Lower lobe of right lung (tissue), 2 donors: ENCODE measurements at places on chromosomes 2 and 18. TPM values are rescaled to one million over a fixed set of nuclear protein-coding genes. Genes with fewer than 3 reads are reported as not detected.

ZEB2 gene
- total RNA-seq: 220 TPM

PDE1A gene
- total RNA-seq: 5.2 TPM

SPR gene
- total RNA-seq: 46.2 TPM

G6PC2 gene
- total RNA-seq: not detected

FAP gene
- 3.4 TPM for total RNA-seq

NOL4 gene
- 0.56 TPM for total RNA-seq

SP5 gene
- total RNA-seq: 1.9 TPM

MDH1 gene
- total RNA-seq: 123 TPM

GLI2 gene
- total RNA-seq: 3.3 TPM

SGO2 gene
- total RNA-seq: 2.8 TPM

CYP27A1 gene
- 273 TPM for total RNA-seq

IL1RN gene
- total RNA-seq: 20.1 TPM

DNA sequence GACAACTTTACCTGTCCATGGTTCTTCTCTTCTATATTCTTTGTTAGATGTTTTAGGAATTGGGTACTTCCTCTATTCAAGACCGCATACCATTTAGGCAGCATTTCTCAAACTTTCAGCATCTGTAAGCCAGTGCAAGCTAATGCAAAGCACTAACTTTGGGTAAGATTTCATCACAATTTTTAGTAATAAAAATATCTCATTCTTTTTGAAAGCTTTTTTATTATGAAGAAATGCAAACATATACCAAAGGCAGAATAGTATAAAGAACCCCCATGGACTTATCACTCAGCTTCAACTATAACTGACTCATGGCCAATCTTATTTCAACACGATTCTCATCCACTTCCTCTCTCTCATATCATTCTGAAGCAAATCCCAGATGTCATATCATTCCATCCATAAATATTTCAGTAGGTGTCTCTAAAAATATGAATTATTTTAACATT lies 32.9 kb downstream of the INO80C start:
- DNase-seq: no peak
- no peaks in the 10 kb centered on the region for H3K27me3 ChIP-seq
- no peak overlapping the region for H3K27ac ChIP-seq
- H3K4me1 ChIP-seq: peaks cover 19% of the 10 kb centered on the region

- H3K27me3 ChIP-seq: no peaks in the 10 kb centered on the region
- DNase-seq: no peak
- H3K36me3 ChIP-seq: no peaks in the 10 kb centered on the region
- no peaks in the 10 kb centered on the region for H3K4me1 ChIP-seq
- no peak overlapping the region for H3K4me3 ChIP-seq
These were observed 865.3 kb downstream of the ERBB4 start for GRCh38 chr2:211673133-211673905.

GRCh38 chr2:180952731-180953336 lies 27.6 kb upstream of the UBE2E3 start:
- H3K27ac ChIP-seq: no peak overlapping the region
- H3K4me1 ChIP-seq: no peaks in the 10 kb centered on the region
- no peaks in the 10 kb centered on the region for H3K36me3 ChIP-seq
- H3K27me3 ChIP-seq: no peaks in the 10 kb centered on the region
- no peak for DNase-seq

DNA sequence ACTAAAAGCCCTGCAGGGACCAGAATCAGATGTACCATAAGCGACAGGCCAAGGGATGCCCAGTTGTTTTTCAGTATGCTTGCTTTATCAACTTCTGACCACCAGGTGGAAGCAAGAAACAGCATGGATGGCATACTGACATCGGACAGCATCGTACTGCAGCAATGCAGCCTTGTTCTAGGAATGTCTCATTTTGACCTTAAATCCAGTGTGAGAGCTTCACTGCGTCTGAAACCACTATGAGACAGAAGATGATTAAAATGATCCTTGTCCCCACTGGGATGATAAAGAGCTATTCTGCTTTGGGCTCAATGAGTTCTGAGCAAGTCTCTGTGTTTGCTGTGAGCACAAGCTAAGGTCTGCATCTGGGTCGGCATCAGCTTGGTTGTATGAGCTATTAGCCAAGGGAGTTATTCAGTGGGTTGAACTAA lies 54.3 kb downstream of the CDK15 start:
- H3K4me3 ChIP-seq: no peak overlapping the region
- H3K27ac ChIP-seq: no peak overlapping the region
- peaks cover 8% of the 10 kb centered on the region for H3K4me1 ChIP-seq
- DNase-seq: no peak
- peaks cover 10% of the 10 kb centered on the region for H3K27me3 ChIP-seq
- H3K36me3 ChIP-seq: no peaks in the 10 kb centered on the region

DNA sequence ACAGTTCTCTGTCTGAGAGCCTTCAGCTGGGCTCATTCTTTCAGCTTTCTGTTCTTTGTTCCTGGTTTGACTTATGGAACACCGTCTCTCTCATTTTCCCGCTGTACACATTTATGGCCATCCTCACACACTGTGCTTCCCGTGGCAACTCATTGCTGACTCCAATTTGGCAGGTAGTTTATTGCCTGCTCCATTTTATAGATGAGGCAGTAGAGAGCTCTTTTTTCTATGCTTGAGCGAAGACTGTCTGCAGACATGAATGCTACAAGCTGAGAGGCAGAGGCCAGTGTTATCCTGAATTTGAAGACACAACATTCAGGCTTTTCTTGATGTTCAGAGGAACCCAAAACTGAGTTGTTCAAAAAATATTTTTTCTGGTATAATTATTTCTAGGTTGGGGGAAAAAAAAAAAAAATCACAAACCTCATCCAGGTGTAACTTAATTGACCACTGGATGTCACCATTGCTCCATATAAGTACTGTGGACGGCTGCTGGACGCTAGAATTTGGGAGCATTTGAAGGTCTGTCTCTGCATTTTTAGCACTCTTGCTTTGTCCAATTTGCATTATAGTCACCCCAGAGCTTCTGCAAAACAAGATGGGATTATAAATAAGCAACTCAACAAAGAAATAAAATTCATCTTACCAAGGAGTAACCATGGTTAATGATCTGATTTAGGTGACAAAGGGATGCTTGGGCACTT lies 83.5 kb downstream of the HRH4 start:
- no peaks in the 10 kb centered on the region for H3K27me3 ChIP-seq
- H3K36me3 ChIP-seq: no peaks in the 10 kb centered on the region
- H3K27ac ChIP-seq: no peak overlapping the region
- DNase-seq: no peak
- H3K4me3 ChIP-seq: no peak overlapping the region
- H3K4me1 ChIP-seq: no peaks in the 10 kb centered on the region

GRCh38 chr2:196268025-196268424 lies 96.6 kb upstream of the STK17B start:
- H3K4me3 ChIP-seq: no peak overlapping the region
- no peaks in the 10 kb centered on the region for H3K36me3 ChIP-seq
- no peaks in the 10 kb centered on the region for H3K27me3 ChIP-seq
- peak overlapping the region; percentile 75 for H3K27ac ChIP-seq

GRCh38 chr2:146661473-146662096 lies 1183.2 kb upstream of the ACVR2A start:
- no peak for DNase-seq
- no peak overlapping the region for H3K4me3 ChIP-seq
- H3K27me3 ChIP-seq: no peaks in the 10 kb centered on the region
- no peak overlapping the region for H3K27ac ChIP-seq

GRCh38 chr2:236179236-236180075 lies 11.3 kb upstream of the GBX2 start:
- peaks cover 69% of the 10 kb centered on the region for H3K27me3 ChIP-seq
- peaks cover 19% of the 10 kb centered on the region for H3K4me1 ChIP-seq
- H3K36me3 ChIP-seq: no peaks in the 10 kb centered on the region
- no peak overlapping the region for H3K27ac ChIP-seq
